ENCODE measurements at places on chromosomes 7 and 10.

DNA sequence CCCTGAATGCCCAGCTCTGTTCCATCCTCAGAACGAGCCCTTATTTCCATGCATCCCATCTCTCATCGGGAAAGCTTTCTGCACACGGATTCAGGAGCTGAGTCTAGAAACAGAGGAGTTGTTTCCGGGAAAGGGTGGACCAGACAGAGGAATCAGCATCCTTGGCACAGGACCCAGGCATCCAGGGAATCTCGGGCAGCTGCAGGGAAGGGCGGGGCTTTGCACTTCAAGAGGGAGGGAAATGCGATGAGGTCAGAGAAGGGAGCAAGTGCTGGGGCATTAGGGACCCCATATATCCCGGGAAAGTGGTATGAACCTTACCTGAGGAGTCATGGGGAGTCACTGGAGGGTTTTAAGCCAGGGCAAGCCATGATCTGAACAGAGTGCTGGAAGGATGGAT lies 68.5 kb downstream of the NPTX2 start:
- DNase-seq, result no peak

DNA sequence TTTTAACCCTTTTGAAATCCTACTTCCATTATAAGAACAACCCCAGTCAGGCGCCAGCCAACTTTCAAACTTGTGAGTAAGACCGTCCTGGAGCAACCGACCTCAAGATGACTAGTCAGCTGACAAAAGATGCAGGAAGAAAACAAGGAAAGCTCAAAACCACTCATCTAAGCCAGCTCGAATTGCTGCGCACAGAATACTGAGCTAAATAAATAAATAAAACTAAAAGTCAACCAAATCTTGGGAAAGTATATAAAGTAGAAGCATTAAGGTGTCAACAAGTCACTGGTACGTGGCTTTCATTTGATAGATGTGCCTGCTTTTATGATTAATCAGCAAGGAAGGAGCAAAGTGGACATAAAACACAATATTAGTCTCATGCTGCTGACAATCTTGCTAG lies 1269.8 kb downstream of the XPNPEP1 start:
- DNase-seq, result no peak

- DNase-seq, result no peak
Observed at GRCh38 chr10:110699859-110700468, 55.8 kb downstream of the RBM20 start.

DNA sequence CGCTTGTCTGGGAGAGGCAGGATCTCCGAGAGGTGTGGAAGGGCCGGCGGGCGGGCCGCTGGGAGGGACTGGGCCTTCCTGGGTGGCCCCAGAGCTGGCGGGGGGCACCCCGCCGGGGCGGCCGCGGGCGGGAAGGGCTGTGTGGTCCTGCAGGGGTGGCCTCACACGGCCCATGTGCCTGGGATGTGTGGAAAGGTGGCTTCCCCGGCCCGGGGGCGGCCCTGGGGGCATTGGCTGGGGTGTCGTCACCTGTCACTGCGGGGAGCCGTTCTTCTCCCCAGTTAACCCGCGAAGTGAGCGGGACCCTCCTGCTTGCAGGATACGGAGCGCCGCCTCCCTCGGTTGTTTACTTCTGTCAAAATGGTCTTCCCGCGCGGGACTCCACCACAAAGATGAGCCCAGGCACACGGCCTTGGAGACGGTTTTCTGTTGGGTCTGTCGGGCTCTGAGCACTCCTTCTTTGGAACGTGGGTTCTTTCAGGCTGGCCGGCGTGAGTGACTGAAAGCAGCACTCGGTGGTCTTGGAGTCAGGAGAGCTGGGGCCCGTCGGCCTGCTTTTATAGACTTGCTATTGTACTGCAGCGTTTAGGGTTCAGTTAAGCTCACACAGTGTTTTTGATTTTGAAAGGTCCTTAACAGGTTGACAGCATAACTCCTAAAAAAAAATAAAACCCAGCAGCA lies 700 bp downstream of the SMC3 start:
- DNase-seq, result no peak

DNA sequence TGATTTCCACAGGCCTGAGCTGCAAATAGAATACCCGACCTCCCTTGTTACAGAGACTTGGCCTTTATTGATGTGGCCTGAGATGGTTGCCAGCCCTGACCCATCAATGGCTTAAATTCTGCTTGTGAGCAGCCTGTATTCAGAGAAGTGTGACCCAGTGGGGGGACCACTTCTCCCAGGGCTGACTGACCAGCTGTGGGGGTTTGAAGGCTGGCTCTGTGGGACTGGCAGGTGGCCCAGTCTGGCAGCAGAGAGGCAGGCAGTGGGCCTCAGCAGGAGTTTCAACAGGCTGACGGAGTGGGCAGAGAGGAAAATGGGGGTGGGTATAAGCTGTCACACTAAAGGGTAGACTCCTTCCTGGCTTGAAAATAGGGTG lies 12.2 kb upstream of the PPIF start:
- no peak for DNase-seq

GRCh38 chr7:98828368-98828767 lies 41.4 kb downstream of the TMEM130 start:
- DNase-seq, result no peak

DNA sequence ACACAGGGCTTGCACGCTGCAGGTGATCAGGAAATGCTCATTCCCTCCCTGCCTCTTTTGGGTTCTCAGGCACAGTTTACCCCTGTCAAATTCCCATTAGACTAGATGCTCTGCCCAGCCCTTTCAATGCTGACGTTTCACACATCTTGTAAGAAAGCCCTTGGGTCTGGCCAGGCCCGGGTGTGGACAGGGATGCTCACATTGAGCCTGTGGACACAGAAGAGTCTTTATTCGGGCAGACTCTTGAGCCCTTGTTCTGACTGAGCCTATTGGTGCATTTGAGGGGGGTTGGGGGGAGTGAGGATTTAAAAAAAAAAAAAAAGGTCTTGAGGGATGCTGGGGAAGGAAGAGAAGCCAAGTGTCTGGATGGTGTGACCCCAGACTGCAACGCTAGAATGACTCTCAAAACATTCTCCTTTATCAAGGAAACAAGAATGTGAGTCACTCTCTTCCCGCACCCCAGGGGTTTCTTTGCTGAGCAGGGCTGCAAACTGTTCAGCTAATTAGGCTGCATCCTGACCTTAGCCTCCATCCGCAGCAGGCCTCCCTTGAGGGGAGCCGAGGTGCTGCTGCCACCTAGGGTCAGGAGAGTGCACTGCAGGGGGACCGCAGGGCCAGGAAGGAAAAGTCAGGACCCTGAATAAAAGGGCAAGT lies 53.6 kb upstream of the TMEM72 start:
- peak; percentile 67 for DNase-seq

- no peak for DNase-seq
Observed at GRCh38 chr10:123557366-123558108, 108.6 kb upstream of the GPR26 start.

DNA sequence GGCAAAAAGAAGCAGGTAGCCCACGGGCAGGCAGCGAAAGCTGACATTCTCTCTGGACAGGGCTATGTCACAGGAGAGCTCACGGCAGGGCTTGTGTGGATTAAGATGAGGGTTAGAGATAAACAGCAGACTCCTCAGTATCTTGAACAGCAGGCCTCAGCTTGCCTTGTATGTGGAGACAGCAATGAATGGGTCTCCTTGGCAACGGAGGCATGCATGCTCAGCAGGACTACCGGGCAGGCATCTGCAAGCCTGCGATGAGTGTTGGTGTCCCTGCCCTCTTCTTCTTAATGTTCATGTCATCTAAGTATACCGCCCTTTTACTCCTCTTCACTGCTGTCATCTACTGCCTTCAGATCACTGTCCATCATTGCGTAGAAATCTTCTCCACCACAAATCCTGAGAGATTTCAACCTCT lies 81.9 kb upstream of the C1GALT1 start:
- DNase-seq, result no peak

DNA sequence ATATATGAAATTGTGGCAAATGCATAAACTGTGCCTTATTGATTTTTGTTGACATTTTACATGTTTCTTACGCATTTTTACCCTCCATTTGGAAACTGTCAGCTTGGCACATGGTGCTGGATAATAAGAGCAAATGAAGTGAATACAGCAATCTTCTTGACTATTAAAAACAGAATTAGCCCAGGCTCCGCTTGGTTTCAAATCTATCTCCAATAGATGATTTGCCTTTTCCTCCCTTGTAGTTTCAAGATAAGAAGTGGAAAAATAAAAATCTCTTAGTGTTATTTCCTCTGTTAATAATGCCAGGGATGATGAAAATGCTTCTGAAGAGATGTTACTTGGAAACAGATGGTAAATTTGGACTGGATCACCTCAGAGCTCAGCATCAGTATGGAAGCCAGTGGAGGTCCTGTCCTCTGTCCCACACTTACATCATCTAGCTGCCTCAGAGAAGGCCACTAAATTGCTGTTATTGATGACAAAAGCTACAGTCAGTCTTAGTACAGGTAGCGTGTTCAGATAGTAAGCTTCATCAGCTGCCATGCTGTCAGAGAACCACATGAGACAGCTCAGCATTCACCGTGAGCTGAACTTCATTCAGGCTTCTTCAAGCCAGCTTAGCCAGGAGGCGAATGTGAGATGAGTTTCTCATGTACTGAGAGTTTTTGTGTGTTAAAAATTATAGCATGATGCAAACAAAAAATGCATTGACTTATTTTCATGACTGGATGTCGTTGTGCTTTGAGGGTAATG lies 246.8 kb downstream of the CELF2 start:
- DNase-seq, result no peak

DNA sequence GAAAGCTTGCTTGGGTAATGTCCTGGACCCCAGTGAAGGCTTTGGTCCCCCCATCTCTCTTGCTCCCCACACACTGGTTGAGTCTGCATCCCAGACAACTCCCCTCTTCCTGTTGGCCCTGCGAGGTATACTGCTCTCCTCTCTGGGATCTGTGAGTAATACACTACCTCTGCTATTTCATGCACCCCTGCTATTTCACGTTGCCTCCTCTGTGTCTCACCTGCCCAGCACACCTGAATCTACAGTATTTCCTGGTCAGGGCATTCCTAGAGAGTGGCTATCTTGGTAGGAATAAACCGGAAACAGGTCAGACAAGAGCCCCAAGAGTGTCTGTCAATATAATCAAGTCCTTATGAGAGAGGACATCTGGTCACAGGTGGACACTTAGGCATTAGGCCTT lies 114.3 kb upstream of the ODAD2 start:
- no peak for DNase-seq

DNA sequence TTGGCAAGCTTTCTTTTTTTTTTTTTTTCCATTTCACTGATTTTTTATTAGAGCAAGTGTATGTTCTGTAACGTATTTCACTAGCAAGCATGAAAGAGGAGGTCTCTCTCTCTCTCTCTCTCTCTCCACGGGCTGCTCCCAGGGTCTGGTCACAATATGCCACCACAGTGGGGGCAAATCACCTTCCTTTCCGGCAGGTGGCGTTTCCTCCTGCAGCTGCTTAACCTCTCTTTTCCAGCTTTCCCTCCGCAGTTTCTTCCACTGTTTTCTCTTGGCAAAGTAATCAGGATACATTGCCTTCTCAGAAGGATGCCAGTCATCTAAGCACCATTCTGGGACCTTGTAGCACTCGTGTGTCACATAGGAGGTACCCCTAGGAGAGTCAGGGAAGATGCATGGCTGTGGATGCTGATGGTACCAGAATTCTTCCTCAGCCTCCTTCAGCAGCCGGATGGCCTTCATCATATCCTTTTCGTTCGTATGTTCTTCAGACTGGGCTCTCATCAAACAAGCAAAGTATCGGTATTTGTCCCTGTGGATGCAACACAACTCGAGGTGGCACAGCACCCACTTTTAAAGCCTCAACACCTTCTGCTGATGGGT lies 197.3 kb upstream of the PODXL start:
- no peak for DNase-seq

- DNase-seq, result no peak
Observed at GRCh38 chr10:118669835-118670234, 74.4 kb upstream of the PRLHR start.

DNA sequence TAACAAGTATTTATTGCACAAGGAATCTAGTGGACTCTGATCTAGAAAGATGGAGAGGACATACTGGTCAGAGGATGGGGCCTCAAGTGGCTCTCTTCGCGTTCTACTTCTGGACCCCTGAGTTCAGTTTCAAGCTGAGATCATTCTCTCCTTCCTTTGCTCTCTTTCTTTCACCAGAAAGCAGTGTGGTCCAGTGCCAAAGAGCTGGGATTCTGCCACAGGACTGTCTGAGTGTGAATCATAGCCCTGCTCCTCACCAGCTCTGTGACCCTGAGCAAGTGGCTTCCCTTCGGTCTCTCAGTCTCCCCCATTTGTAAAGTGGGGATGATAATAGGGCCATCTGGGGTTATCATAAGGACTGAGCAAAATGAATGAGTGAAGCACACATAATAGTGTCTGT lies 715.2 kb downstream of the SUGCT start:
- no peak for DNase-seq

DNA sequence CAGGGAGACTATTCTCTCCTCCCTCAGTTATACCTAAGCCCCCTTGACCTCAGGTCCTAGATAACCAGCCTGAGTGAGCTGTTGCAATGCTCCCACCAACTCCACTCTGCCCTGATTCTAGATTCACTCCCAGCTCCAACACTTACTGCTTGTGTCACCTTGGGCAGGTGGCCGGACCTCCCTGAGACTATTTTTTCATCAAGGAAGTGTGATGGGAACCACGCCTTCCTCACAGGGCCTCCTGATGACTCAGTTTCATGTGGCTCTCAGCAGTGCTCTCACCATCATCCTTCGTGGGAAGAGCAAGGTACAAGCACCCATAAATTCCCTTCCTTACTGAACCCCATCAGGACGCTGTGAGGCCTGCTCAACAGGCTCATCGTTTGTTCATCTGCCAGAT lies 925.8 kb upstream of the ZNF722 start:
- no peak for DNase-seq

- no peak for DNase-seq
Observed at GRCh38 chr7:107085180-107085579, 40.7 kb downstream of the PRKAR2B start.

DNA sequence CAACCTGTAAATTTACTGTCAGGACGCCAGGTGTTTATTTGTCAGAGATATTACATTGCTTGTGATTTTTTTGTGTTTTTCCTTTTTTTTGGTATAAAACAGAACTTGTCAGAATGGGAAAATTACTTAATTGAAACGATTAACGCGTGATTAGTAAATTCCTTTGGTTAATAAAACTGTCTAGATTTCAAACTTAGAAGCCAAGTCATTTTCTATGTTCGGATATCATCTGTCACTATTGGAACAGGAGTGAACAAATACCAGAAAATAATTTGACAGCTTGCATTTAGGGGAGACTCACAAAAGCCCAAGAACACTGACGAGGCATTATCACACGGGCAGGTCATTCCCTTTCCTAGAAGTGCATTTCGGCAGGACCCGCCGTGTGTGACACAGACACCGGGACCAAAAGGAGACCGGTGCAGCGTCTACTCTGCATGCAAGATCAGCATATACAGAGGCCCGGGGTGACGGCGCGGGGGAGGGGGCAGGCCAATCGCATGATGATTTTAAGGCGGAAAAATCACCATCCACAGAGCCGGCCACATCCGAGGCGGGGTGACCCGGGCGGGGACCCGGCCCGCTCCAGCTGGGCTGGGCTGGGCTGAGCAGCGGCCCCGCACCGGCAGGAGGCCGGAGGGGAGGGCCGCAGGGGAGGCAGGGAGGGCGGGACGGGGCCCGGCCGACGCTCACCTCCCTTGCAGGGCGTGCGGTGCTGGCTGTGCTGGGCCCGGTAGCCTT lies 841 bp downstream of the GLUD1 start:
- no peak for DNase-seq

DNA sequence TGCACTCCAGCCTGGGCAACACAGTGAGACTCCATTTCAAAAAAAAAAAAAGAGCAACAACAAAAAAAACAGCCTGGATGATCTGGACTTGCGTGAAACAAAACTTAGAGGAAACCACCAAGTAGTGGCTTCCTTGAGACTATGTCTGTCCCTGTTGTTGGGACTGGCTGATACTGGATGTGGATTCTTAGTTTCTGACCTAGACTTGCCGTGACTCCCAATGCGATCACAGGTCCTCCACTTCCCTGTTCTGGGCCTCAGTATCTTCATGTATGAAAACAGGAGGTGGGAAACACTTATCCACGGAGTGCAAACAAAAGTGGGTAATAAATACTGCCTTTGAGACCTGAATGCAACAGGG lies 125.7 kb downstream of the PRPF18 start:
- no peak for DNase-seq

Data from amniotic stem cell (primary cell).